NAMALWA (cell line): ENCODE measurements at places on chromosomes 1 and 21.

- no peak for DNase-seq
These were observed 3.9 kb downstream of the DMRTA2 start for GRCh38 chr1:50419192-50419906.

DNA sequence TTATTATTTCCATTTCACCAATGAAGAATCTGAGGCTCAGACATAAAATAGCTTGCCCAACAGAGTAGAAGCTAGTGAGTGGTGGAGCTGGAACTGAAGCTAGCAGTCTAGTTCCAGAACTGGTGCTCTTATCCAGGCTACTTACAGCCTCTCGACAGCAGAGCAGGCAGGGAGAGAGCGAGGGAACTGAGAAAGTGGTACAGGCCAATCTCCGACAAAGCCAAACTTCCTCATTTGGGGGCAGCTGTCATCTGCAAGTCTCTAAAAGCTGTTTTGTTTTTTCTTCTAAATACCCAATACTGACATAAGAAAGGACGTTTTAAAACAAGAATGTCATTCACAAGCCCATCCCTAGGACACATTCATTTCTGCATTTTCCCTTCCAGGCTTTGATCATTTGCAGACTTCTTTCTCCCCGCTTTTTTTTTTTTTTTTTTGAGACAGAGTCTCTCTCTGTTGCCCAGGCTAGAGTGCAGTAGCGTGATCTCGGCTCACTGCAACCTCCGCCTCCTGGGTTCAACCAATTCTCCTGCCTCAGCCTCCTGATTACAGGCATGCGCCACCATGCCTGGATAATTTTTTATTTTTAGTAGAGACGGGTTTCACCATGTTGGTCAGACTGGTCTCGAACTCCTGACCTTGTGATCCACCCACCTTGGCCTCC lies 20.0 kb downstream of the YIPF1 start:
- peak; percentile 67 for DNase-seq

- no peak for DNase-seq
These were observed 247.6 kb downstream of the TGFB2 start for GRCh38 chr1:218592688-218593087.

GRCh38 chr1:40930174-40930964 lies 49.1 kb upstream of the CTPS1 start:
- no peak for DNase-seq

- no peak for DNase-seq
These were observed 123.9 kb upstream of the GRIK3 start for GRCh38 chr1:37158113-37158749.

DNA sequence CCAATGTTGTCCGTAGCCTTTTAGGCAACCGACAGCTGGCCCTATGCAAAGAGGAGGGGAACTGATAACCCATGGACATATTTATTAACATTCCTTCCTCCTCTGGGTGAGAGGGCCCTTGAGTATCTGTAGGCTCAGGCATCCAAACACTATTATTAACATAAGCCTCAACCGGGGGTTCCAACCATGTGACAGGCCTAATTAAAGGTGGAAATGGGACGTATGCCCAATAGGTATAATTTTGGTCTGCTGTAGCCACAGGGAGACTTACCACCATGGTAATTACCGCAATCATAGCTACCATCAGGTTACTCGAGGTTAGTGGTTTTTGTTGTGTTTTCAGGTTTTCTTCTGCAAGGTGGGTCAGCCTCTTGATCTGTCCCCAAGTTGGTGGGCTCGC lies 5.3 kb downstream of the DAP3 start:
- DNase-seq: no peak

DNA sequence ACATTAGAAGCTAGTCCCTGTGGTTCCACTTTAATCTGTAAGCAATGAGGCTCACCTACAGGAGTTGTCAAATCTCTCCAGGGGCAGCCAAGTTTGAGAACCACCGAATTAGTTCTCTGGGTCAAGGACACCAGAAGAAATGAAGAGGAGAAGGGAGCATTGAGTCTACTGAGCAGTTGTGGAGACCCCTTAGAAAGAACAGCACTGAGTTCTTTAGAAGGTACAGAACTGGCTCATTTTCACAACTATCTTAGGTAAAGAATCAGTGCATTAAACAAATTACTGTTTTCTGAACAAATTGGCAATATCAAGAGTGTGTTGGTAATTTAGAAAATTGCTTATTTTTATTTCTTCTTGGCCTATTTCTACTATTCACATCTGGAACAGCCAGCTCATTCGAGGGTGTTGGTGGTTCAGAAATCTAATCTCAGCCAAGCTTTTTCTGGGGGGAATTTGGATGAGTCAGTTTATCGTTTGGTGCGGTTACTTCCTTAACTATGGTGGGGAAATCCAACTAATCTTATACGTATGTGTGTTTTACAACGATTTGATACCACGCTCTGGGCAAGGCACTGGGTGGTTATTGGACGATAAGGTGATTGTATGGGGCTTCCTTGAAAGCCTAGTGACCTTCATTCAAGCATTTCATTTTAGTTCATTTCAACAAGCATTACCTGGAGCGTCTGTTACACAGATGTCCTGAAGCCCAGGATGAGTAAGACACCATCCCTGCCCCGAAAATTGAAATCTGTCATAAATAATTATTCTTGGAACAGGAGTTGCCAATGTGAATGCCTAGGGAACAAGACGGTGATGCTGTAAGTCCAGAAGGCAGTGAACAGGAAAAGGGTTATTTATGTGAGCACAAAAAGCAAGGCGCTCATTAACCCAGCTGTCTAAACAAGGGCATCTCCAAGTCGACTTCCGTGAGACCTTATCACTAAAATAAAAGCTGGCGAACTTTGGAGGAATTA lies 52.0 kb upstream of the TMPRSS2 start:
- no peak for DNase-seq

DNA sequence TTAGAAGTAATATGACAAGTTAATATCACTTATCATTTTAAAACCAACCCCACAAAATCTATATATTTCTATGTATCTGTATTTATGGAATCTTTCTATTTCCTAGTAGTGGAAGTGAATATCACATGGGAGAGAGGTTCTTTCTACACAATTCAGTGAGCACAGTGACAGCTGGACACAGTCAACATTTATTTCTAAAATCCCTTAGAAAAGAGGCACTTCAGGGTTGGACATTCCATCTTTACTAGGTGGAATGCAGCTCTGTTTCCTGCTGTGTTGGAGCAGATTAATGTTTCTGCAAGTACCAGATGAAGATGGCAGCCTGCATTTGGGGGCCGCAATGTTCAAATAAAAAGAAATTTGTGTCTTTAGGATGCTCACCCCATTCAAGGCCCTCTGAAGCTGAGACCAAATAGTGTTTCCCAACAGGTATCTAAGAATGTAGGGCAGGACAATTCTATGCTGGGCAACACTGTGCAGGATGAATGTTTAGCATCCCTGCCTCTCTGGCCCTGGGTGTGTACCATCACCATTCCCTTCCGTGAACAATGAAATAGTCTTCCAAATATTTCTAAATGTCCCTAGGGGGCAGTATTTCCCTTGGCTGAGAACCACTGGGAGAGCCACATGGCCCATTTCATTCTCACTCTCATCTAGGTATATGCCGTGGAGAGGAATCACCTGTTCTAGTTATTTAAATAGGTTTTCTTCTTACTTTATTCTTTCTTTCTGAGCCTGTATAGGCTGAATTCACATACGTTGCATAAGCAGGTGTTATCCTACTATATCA lies 394.8 kb downstream of the PRDM2 start:
- peak; percentile 41 for DNase-seq

GRCh38 chr1:109309347-109309746 lies 2.5 kb upstream of the MYBPHL start:
- no peak for DNase-seq

DNA sequence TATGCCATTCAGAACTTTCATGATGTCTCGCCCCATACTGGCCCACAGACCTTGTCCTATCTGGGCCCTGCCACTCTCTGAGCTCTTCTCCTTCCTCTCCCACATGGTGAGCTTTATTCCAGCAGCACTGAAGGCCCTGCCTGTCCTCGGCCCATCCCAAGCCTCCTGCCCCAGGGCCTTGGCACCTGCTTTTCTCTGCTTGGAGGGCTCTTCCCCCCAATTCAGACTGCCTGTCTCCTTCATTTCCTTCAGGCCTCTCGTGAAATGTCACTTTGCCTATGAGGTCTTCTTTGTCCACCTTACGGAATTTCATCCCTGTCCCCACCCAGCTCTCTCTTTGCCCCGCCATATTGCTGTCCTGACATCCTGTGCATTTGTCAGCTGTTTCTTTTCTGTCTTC lies 191.7 kb upstream of the POU3F1 start:
- DNase-seq: no peak

GRCh38 chr1:22186311-22186710 lies 43.4 kb upstream of the WNT4 start:
- no peak for DNase-seq

DNA sequence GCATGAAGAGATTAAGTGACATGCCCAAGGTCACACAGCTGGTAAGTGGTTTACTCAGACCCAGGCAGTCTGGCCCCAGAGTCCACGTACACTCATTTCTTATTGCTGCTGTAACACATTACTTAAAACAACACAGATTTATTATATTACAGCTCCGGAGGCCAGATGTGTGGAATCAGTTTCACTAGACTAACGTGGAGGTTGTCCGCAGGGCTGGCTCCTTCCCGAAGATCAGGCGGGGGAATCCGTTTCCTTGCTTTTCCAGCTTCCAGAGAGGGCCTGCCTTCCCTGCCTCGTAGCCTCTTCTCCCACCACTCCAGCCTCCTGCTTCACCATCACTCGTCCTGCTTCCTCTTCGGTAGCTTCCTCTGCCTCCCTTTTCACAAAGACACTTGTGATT lies 81.2 kb downstream of the KCNN3 start:
- DNase-seq: no peak

DNA sequence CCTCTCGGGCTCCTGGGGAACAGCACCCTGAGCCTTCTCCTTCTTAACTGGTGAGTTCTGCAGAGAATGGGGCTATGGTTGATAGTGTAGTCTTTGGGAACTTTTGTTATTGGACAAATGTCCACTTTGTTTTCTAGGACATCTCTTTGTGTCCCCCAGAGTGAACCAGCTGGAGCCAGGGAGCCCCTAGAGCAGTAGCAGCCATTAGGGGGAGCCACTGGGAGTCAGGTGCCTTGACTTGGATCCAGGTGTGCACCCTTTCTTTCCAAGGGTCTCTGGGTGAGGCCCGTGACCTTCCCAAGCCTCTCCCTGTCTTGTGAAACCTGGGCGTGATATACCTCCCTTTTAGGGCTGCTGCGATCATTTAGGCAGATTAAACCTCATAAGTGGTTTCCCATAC lies 36.9 kb downstream of the ABCG1 start:
- DNase-seq: no peak

DNA sequence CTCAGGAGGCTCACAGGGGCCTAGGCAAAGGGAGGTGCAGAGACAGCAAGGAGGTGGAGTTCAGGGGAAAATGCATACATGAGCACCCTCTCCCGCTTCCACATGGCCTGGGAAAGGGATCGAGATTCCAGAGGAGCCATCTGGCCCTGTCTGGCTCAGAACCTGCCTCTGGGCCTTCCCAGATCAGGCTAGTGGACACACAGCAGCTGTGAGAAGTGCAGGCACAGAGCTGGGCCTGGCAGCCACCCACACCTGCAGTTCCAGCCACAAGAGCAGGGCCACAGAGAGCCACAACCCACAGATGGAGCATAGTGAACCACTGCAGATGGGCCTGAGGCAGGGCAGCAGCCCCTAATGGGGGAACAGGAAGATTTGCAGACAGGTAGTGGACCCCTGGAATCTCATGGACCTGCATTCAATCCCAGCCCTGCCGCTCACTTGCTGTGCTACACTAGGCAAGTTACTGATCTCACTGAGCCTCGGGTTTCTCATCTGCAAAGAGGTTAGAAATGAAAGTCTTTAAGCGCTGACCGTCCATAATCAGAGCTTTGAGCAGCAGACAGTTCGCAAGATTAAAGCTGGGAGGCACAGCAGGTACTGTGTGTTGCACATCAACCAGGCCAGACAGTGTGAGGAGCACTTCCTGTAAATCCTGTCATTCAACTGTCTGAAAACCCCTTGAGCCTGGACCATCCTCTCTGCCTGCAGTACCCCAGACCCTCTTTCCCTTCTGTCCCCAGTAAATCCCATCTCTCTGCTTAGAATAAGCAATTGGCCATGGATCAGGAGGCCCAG lies 58.0 kb downstream of the MATN1 start:
- DNase-seq: no peak

- peak; percentile 11 for DNase-seq
These were observed 84.7 kb upstream of the LYPLAL1 start for GRCh38 chr1:219088778-219089557.

DNA sequence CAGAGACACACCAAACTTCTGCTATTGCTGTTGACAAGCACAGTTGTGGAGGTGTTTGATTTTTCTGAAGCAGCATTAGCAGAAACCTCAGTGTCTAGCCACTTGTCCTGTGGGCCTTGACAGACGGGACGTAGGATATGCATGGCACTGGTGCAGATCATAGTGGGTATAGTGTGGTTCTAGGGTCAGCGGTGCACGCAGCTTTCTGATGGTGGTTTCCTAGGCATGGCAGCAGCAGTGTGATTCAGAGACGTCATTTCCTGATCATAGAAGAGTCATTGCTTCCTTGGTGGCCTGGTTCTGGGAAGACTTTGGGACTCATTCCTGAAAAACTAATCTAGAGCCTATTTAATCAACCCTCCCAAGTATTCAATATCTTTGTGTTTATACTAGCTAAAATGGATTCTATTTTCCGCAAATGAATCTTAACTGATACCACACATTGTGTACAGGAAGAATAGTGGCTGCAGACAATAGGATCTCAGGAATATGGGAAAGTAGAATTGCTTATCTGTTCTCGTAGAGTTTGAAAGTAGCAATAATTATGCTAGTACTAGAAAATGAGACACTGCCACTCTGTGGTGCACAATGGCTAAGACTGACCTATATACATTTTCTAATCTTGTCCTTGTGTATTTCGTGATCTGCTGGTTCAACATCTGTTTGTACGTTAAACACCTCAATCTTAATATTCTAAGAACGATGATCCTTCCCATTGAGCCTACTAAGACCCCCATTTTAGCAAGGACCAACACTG lies 2.8 kb upstream of the USP1 start:
- peak; percentile 53 for DNase-seq

- no peak for DNase-seq
These were observed 239.0 kb upstream of the ZP4 start for GRCh38 chr1:238129677-238130076.

DNA sequence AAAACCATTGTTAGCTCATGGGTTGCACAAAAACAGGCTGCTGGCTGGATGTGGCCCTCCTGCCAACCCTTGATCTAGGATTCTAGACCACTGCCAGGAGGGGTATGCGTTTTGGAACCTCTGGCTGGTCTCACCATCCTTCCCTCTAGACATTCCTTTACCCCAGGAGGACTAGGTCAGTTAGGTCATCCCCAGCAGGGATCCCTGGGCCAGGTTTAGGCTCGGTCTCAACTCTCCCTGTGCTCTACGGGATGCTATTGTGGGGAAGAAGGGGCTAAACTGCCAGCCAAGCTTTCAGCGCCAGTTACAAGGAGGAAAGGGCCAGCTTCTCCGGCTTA lies 22.7 kb downstream of the SLC2A1 start:
- no peak for DNase-seq

GRCh38 chr1:171663854-171664575 lies 11.5 kb upstream of the MYOC start:
- no peak for DNase-seq

- DNase-seq: no peak
These were observed 258.6 kb downstream of the GRIK3 start for GRCh38 chr1:36775716-36776115.

GRCh38 chr1:6166655-6167390 lies 13.3 kb downstream of the CHD5 start:
- no peak for DNase-seq
